ENCODE measurements at places on chromosomes 5 and 9.

DNA sequence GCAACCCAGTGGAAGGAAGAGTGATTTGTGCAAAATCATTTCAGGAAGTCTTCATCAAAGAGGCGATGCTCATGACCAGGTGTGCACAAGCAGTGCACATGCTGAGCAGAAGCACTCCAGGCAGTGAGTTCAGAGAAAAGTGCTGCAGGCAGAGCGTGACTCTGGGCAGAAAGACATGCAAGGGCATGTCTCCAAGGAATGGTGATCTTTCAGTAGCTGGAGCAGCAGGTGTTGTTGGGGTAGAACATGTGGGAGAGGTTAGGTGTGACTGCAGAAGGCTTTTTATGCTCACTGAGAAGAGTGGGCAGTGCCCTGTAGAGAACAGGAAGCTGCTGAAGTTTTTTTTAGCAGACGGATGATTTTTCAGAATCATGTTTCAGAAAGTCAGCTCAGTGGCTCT lies 545.4 kb upstream of the TLE4 start:
- no peak for DNase-seq

DNA sequence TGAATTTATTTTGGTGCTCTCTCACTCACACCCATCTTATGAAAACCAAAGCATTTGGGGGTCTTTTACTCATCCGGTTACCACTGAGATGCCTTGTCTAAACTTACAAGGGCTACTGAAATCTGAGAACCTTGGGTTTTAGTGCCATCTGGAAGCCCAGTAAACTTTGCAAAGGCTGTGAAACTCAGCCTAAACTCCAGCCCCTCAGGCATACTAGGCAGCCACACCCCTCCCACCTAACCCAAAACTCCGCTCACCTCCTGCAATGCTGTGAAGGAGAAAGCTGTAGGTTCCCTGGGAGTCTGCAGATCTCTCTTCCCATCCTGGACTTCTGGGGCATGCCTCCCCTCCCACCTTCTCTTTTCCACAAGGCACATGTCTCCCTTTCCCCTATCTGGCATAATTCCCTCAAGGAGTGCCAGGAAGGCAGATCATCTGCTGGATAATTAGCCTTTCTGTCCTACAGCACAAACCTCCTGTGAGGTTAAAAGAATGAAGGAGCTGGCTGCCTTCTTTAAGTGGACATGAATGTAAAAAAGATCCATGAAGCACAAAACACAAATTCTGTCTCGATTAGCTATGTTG lies 71.5 kb upstream of the ANXA1 start:
- DNase-seq: no peak

- no peak for DNase-seq
Observed at GRCh38 chr5:42858031-42858643, 46.4 kb upstream of the SELENOP start.

- DNase-seq: no peak
Observed at GRCh38 chr5:124477062-124477461, 269.4 kb downstream of the ZNF608 start.

GRCh38 chr9:95171001-95171400 lies 146.5 kb downstream of the FANCC start:
- no peak for DNase-seq

DNA sequence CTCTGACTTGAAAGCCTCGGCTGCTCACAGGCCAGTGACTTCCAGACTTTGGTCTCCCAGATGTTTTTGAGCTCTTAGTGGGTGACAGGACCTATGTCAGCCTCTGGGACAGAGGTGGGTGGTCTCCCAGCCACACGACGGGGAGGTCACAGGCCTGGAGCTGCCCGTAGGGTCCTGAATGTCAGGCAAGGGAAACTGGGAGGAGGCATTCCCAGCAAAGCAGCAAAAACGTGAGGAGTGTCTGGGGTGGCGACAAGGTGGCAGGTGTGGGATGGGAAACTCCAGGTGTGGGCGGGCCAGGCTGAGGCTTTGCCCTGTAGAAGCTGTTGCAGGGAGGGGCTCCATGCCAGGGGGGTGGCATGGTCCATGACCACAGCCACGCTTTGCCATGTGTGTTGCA lies 110.5 kb downstream of the CACNA1B start:
- no peak for DNase-seq

DNA sequence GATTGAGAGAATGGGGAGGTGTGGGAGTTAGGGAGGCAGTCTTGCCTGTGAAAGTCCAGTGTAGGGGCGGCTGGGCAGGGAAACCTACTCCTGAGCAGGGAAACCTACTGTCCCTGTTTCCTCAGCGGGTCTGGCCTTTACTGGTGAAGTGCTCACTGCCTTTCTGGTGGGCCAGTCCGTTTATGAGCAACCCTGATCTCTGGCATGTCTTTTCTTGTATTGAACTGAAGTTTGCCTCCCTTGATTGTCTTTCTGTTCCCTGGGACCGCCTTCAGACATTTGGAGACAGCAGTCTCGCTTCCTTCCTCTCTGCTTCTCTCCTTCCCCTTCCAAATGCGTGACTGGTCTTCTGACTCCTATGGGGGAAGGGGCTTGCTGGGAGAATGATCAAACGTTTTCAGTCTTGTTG lies 2.9 kb downstream of the SNX18 start:
- DNase-seq: peak; percentile 65

- no peak for DNase-seq
Observed at GRCh38 chr5:74625742-74626241, 14.7 kb downstream of the ENC1 start.

DNA sequence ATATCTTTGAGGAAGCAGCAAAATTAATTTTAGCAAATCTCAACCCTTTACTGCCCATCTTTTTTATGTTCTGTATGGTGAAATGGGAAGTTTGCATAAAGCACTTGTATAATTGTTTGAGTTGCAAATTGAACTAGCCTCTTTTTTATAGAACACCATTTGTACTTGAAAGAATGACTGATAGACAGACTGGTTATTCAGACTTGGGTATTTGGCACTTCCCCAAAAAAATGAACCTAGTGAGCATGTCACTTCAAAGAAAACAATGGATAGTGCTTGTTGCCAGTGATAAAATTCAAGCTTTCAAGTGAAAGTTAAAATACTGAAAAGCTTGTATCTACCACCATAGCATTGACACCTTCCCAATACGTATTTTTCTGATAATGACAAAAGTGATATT lies 115.8 kb downstream of the ERCC6L2 start:
- DNase-seq: no peak

DNA sequence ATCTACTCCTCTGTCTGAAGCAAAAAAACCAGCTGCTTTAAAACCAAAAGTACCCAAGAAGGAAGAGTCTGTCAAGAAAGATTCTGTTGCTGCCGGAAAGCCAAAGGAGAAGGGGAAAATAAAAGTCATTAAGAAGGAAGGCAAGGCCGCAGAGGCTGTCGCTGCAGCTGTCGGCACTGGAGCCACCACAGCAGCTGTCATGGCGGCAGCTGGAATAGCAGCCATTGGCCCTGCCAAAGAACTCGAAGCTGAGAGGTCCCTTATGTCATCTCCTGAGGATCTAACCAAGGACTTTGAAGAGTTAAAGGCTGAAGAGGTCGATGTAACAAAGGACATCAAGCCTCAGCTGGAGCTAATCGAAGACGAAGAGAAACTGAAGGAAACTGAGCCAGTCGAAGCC lies 88.3 kb downstream of the MAP1B start:
- DNase-seq: no peak

GRCh38 chr5:24923400-24923799 lies 278.6 kb upstream of the CDH10 start:
- DNase-seq: no peak

GRCh38 chr5:132264546-132265335 lies 7.2 kb downstream of the PDLIM4 start:
- DNase-seq: no peak

DNA sequence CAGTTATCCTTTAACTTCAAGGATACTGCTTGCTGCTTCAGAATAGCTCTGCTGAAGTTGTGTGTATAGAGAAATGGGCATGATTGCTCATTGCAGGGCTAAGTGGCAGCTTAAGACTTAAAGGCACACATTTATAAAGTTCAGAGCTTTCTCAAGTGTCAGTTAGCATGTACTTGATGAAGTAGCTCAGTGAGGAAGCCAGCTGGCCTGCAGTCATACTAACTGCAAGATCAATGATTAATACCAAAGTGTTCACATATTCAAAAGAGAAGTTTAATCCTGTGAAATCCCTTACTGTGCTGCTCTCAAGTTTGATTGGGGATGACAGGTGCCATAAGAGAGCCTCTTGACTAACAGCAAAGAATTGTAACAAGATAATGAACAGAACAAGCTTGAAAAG lies 483.4 kb upstream of the NUDT12 start:
- no peak for DNase-seq

DNA sequence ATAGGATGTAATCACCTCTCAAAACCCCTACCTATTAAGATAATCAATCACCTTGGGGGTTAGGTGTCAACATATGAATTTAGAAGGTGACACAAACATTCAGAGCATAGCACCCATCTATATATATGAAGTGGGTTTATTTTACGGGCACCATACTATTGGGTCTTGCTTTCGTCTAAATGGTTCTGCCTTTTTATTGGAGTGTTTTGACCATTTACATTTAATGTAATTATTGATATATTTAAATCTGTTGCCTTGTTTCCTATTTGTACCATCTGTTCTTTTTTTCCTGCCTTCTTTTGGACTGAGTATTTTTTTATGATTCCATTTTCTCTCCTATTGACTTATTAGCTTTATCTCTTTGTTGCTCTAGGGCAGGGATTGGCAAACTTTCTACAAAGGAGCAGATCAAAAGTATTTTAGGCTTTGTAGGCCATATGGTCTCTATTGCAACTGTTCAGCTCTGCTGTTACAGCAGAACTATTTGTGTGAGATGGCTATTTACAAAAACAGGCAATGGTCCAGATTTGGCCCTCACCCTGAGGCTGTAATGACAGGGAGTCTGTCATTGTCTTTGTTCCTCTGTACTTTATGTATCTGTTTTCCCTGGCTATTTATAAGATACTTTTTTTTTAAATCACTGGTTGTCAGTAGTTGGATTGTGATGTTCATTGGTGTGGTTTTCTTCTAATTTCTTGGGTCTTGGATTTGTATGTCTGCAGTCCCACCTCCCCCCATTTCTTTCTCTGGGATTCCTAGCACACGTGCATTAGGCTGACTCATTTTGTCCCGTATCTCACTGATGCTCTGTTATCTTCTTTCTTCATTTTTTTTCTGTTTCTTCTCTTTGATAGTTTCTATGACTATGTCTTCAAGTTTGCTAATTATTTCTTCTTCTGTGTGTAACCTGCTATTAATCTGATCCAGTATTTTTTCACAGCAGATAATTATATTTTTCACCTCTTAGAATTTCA lies 127.1 kb downstream of the DAB2IP start:
- DNase-seq: no peak
